Fibroblast of skin of scalp (primary cell): ENCODE measurements at places on chromosomes 4 and X.

DNA sequence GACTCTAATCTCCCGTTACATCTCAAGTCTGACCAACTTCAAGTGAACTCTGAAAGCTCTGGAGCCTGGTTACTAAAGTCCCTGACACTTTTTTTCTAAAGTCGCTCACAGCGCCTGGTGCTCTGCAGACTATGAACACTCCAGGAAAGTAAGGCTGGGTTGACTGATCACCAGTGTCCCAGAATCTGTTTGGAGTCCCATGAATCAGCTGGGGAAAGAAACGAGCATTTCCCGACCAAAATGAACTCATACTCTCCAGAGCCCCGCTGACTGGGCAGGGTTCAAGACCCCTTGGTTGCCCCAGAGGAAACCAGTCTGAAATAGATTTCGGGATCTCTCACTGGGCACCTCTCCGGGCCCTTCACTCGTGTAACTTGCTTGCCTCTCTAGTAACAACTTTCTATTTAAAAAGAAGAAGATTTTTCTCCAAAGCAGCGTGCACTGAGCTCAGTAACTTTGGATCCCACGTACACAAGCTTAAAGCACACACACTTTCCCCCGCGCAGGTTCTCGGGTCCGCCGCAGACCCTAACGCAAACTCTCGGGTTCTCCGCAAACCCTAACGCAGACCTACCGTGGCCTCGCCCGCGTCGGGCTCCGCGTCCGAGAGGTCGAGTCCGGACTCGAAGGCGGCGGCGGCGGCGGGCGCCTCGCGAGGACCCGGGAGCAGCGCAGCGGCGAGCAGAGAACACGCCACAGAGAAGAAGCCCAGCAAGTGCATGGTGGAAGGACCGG lies 964 bp downstream of the VEGFC start:
- DNase-seq, result peak; percentile 56

DNA sequence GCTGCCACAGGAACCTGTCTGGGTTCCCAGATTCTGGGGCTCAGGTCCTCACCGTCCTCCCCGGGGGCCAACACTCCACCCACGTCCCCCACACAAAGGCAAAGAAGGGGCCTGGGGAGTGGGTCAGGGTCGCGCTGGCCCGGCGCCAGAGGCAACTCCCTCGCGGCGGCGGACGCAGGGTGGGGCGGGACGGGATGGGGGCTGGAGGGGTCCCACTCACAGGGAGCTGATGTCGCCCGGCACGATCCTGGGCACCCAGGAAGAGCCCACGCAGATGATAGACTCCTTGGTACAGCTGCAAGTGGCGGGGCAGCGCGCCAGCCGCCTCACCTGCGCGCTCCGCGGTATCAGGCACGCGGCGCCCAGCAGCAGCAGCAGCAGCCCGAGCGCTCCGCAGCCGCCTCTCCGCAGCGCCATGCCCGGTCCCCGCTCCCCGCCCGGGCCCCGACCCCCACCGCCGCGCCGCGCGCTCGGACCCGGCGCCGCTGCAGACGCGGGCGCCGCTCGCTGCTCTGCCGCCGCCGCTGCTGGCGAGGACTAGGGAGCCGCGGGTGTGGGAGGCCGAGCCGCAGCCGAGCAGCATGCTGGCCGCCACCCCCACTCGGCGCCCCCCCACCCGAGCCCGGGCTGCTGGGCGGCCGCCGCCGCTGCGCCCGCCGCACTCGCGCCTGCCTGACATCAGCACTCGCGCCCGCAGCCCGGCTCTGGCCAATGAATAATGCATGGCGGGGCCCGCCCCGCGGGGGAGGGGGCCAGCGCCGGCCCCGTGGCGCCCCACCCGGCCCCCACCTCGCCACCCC lies at the start of gene LGI2:
TSS of gene LGI2 (minus strand) at position 670 of the 800 bp plus-strand sequence. CDS start at position 417, 253 bp downstream.
- peak; percentile 24 for DNase-seq

- DNase-seq, result no peak
Measured at GRCh38 chrX:39982948-39983347, 114.8 kb downstream of the BCOR start.

GRCh38 chr4:69833251-69833650 lies 26.7 kb downstream of the SULT1E1 start:
- no peak for DNase-seq

GRCh38 chr4:28256295-28256694 lies 1395.7 kb downstream of the STIM2 start:
- DNase-seq, result no peak
